ENCODE measurements at places on chromosomes 1 and 21.

GRCh38 chr1:101217148-101217547, 19.7 kb upstream of the S1PR1 start:
- no peak for DNase-seq

DNA sequence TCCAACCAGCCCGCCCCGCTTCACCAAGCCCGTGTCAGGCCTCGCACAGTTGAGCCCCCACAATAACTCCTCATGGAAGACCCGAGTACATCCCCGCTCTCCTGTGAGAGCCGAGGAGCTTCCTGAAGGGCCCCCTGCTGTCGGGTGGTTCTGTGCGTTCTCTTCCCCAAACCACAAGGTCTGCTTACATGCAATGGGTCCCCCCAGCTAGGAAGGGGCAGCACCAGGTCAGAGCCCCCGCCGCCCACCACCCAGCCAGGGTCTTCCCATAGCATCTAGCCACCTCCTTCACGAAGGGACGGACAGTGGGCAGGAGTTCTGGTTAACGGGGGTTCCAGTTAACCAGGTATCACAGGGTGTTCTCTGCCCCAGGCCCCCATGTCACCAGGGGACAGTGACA, 51.5 kb downstream of the GLIS1 start:
- DNase-seq, result no peak

DNA sequence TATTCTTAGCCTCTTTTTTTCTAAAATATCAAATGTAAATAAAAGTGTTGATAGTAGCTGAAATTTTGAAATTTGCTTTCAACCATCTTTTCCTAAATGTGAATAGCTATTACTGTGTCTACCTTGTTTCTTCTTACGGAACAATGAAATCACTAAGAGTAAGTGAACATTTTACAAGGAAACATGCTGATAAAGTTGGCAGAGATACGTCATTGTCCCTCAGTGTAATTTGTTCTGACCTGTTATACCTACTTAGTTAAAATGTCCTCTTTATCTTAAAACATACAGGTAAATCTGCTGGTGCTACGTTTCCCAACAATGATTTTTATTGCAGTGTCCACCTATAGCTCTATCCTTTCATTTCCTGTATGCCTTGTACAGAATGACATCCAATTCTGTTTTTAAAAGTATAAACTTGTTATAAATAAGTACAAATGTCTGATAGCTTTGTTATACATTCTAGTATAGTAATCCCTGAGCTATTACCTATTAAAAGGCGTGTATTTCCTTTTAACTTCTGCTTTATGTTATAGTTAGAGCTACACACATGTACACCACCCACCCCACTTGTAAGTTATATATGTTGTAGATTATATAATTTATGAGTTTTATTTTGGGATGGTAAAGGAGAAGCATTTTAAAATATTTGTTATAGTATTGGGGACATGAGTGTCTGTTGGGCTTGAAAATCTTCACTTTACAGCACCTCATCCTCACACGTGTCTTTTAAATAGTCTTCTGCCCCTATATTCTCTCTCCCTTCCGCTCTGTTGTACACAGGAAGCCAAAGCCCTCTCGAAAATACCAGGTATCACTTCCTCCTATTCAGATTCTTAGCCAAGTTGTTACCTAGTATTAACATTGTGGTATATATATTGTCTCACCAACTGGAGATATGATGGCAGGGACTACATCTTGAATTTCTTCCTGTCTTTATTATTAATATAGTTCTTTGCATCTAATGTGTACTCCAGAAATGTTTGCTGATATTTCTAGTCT, 25.2 kb downstream of the LAMC1 start:
- DNase-seq, result no peak

DNA sequence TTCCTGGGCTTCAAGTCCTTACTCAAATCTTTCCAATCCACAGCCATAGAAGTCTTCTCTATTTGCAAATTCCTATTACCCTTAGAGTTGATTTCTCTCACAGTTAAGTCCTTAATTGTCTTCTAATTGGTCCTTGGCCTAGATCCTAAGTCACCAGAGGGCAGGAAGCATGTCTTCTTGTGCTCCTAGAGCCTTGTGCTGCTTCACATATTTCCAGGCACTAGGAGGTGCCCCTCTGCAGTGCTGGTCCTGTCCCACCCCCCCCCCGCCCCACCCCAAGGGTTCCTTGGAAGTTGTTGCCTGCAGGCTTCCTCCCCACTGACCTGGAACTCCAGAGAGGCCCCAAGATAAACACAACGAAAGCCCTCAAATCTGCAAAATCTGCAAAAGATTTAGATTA, 28.1 kb upstream of the TARBP1 start:
- DNase-seq, result no peak

GRCh38 chr1:230167419-230167852, 100.4 kb downstream of the GALNT2 start:
- DNase-seq, result no peak

- DNase-seq, result peak; percentile 20
Observed at GRCh38 chr1:205430696-205431305, 8.9 kb upstream of the LEMD1 start.

GRCh38 chr1:108121358-108122143, 78.6 kb downstream of the SLC25A24 start:
- no peak for DNase-seq

GRCh38 chr1:40919475-40920011, 57.4 kb upstream of the CITED4 start:
- DNase-seq, result no peak

GRCh38 chr1:183304440-183305107, 113.6 kb downstream of the NMNAT2 start:
- no peak for DNase-seq

DNA sequence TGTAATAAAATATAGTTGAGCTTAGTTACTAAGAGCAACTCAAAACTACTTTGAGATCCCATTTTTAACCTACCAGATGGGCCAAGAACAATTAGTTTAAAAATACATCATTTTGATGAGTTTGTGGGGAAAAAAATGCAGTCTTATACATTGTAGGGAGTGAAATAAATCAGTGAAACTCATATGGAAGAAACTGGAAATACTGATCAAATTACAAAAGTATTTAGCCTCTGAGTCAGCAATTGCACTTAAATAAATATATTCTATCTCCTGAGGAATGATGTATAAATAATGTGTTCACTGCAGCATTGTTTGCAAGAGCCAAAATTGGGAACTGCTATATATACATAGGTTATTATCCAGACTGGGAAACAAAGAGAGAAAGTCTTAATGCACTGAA, 4.6 kb upstream of the SMCP start:
- DNase-seq, result no peak

GRCh38 chr1:171910786-171911185, 69.5 kb downstream of the DNM3 start:
- DNase-seq, result no peak

DNA sequence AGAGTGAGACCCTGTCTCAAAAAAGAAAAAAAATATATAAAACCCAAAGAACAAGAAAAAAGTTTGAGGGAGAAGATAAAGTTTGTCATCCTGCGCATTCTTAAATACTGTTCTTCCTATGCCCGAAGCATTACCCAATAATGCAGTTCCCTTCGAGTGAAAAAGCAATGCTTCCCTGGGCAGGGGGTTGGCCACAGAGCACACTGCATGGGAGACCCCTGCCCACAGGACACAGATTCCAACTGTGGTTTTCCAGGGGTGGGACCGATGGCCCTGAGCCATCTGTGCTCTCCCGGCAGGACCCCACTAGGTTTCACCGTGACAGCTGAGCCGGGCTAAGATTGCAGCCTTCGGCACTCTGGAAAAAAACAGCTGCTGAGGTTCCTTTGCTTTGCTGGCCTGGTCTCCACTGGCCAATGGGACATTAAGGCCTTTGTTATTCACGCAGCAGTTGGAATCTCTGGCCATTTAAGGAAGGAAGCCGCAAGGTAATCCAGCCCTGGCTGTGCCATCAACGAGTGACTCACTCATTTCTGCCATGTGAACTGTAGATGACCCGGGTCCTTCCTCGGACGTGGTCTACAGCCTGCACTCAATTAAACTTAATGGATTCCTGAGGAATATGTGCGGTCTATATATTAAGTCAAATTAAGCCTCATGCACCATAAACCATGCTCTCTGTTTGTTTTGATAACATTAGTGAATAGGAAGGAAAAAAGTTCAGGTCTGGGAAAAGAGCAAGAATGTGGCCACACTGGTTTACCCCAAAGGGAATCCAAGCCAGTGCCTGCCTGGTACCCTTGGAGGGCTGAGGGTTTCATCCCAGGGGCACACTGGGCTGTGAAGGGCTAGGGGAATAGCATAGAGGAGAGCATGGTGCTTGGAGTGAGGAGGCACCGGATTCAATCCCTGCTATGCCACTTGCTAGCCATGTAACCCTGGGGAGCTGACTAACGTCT, 163.2 kb downstream of the ZBTB18 start:
- DNase-seq, result no peak

- no peak for DNase-seq
Observed at GRCh38 chr1:26315874-26316850, 1.6 kb upstream of the CD52 start.

- DNase-seq, result no peak
Observed at GRCh38 chr1:223006917-223007648, 136.0 kb downstream of the TLR5 start.
